ENCODE measurements at places on chromosomes 16 and 17.

DNA sequence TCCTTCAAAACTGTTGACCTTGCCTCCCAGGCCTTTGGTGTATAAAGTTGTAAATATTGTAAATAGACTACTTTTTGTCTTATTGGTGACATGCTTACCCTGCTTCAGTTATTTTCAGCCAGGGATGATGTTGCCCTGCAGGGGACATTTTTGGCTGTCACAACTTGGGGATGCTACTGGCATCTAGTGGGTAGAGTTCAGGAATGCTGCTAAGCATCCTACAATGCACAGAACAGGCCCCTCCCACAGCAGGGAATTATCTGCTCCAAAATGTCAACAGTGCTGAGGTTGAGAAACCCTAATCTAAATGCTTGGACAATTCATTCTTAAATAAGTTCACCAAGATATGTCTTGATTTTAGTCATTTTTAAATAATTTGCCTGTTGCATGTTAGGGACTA is 459.8 kb downstream of the PMP22 start:
- DNase-seq, result no peak

DNA sequence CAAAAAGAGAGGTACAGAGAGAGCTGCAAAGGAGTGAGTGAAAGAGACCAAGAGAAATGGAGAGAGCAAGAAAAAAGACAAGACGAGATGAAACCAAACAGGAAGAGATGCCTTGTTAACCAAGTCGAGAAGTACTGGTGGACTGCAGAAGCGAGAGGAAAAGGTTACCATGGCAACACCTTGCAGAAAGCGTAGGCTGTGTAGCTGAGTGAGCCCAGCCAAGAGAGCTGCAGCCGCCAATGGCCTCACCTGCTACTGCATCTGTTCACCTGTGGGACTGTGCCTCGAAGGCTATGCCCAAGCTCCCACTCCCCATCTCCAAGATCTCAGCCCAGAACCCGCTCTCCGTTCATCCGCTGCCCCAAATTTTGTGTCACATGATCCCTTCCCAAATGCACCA is 161.3 kb downstream of the SLC39A11 start:
- no peak for DNase-seq

GRCh38 chr16:25608002-25608401 is 83.8 kb upstream of the HS3ST4 start:
- DNase-seq, result no peak

DNA sequence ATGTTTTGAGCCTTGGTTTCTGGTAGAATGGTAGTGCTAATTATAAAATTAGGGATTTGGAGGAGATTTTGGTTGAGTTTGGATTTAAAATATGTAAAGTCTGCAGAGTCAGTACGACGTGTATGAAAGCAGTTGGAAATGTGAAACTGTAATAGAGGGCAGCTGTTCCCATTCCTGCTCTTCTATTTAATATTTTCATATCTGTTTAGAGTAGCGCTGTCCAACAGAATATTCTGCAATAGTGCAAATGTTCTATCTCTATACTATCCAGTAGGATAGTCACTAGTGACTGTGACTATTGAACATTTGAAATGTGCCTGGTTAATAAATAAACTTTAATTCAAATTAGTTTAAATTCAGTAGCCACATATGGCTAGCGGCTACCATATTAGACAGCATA is 443.4 kb upstream of the SOX9 start:
- no peak for DNase-seq

- no peak for DNase-seq
Measured at GRCh38 chr16:57252148-57252721, 7.2 kb downstream of the ARL2BP start.

GRCh38 chr17:16977932-16978331 is 6.0 kb upstream of the TNFRSF13B start:
- DNase-seq, result no peak

DNA sequence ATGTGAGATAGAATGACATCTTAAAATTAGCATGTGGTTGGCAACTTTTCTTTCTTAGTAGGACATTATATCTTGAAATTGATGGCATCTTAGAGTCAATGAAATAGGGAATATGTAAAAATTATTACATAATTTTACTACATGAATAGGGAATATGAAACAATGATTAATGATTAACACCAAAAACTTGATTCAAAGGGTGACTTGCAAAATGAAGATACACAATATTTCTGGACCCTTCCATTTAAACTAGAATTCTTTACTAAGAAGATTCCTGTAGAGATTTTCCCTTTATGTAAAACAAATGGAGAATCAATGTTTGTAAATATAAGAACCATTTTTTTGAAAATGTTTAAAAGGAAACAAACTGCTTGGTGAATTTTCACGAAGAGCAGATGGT is 3.4 kb downstream of the MRTFB start:
- DNase-seq, result no peak
